NCI-H1092 (cell line): ENCODE measurements at places on chromosomes 7 and 10.

DNA sequence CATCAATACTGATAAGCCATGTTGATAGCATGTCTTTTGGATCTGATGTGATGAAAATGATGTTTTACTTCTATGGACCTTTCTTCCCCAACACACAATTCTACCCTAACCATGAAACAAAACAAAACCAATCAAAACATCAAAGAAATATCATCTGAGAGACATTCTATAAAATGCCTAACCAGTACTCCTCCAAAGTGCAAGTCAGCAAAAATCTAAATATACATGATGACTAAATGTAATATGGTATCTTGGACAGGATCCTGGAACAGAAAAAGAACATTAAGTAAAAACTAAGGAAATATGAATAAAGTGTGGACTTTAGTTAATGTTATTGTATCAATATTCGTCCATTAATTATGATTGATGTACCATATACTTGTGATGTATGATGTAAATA lies 625.1 kb downstream of the MAGI2 start:
- no peak for DNase-seq

DNA sequence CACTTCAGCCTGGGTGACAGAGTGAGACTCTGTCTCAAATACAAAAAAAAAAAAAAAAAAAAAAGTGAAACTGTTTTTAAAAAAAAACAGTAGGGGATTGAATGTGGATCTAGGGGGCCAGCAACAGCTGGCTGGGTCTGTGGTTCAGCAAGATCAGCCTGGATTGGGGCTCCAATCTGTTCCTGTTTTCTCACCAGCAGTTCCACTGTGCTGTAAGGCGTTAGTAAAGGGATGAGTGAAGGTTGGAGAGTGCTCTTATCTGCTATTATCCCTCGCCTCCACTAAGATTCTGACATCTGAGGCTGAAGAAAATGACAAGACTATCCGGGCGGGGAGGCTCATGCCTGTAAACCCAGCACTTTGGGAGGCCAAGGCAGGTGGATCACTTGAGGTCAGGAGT lies 41.6 kb upstream of the GTF2IRD1 start:
- DNase-seq: no peak

DNA sequence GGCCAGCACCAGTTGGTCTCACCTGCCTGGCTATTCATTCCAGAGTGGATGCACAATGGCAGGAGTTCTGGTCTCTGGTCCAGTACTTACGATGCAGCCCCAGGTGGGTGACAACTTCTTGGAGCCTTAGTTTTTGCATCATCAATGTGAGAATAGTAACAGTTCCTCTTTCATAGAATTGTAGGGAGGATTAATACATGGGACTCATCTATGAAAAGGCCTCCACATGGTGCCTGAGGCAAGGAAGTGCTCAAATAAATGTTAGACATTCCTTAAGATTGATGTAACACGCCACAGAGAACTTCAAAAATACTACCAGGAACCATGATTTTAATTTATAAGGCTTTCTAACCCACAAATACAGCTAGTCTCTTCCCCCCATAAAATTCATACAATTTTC lies 120.1 kb upstream of the CHST15 start:
- DNase-seq: no peak

DNA sequence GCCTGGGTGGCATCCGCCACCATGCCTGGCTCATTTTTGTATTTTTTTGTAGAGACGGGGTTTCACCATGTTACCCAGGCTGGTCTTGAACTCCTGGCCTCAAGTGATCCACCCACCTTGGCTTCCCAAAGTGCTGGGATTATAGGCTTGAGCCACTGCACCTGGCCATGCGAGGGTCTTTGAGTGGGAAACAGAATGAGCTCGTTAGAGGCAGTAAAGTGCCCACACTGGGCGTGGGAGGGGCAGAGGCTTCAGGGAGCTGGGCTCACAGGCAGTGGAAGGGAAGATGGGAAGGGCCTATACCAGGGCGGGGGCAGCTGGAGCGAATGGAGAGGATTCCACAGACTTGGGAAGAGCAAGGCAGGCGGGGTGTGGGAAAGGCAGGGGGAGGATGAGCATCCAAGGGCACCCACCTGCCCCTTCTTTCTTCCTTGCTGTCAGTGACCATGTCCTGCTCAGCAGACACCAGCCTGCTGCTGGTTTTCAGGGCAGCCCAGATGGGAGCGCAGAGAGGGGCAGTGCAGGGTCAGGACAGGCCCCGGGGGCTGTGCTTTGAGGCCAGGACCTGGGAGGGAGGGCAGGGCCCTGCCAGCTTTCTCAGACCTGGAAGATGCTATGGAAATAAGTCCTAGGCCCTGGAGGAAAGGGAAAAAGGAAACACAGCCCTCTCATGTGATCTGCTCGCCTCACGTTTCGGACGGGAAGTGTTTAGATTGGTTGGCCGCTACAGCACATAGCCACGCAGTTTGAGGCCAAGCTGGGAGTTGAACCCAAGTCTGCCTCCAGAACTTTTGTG lies 4.2 kb downstream of the FZD9 start:
- DNase-seq: no peak

DNA sequence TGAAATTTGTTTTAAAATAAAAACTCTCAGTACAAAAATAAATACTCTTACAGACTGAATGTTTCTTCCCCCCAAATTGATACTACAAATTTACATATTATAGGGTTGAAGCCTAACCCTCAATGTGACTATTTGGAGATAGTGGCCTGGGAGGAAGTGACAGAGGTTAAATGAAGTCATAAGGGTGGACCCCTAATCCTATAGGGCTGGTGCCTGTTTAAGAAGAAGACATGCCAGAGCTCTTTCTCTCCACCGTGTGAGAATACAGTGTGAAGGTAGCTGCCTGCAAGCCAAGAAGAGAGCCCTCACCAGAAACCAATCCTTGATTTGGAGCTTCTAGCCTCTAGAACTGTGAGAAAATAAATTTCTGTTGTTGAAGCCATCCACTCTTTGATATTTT lies 67.6 kb downstream of the MCU start:
- no peak for DNase-seq

DNA sequence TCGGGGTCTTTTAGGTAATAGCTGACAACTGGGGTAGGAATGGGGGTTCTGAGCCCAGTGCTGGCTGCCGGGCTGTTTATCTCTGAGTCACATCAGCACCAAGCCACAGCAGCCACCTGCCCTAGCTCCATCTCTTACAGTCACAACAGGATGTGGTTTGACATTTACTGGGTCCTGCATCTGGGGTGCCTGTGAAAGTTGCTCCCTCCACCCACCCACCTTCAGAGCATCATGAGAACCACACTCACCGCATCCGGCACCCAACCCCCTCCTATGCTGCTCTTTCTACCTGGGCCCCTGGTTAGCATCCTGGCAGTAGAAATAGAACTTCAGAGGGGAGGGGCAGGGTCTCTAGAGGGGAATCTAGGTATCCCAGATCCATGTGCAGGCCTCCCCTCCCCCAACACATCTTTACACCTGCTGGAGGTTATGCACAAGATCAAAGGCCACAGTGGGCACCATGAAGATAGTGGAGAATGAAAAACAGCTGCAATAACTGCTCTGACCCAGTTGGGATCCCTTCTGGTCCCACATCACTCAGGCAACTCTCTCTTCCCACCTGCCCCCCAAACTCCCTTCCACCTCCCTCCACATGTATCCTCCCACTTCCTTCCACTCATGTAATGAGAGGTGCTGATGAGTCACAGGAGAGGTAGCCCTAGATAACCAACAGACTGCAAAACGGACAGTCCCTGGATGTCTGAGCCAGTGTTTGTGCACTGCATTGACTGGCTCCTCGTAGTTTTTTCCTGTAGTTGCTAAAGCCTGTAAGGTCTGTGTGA lies 38.2 kb downstream of the PRSS2 start:
- no peak for DNase-seq
